ENCODE measurements at places on chromosomes 13 and 19.

DNA sequence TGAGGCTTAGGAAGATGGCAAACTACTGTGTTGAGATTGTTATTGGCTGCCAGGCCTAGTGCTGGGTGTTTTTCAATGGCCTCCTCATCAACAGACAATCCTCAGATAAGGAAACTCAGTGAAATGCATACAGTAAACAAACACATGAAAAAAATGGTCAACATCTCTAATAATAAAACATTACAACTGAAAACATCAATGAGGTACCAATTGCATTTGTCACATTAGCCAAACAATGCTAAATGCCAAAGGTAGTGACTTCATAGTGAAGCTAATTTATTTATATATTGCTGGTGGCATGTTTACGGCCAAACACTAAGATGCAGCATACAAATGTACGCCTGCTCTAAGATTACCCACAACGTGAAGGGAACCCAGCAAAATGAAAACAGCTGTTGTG, 224.0 kb upstream of the UBL3 start:
- DNase-seq, result no peak

- no peak for DNase-seq
Observed at GRCh38 chr19:34960940-34961679, 2.9 kb downstream of the ZNF792 start.

GRCh38 chr19:1985588-1986356, 29.7 kb downstream of the BTBD2 start:
- no peak for DNase-seq

DNA sequence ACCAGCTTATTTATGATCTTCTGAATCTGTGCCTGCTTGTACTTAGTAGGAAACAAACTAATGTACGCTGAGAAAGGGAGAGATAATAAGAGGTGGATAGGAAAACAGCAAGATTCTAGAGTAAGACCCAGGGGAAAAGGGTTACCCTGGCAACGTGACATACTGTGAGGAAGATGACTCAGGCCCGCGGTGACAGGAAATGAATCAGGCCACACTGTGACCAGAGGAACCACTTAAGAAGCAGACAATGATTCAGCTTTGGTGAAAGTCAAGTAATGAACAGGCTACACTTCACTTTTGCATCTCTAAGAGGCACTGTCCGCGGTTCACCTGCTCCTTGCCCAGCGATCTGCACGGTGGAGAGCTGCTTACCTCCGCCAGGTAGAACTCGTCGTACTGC, 158.2 kb downstream of the NALCN start:
- no peak for DNase-seq

GRCh38 chr19:13404236-13404635, 102.0 kb downstream of the CACNA1A start:
- DNase-seq, result no peak

- DNase-seq, result no peak
Observed at GRCh38 chr13:74006666-74007065, 127.5 kb downstream of the KLF12 start.

DNA sequence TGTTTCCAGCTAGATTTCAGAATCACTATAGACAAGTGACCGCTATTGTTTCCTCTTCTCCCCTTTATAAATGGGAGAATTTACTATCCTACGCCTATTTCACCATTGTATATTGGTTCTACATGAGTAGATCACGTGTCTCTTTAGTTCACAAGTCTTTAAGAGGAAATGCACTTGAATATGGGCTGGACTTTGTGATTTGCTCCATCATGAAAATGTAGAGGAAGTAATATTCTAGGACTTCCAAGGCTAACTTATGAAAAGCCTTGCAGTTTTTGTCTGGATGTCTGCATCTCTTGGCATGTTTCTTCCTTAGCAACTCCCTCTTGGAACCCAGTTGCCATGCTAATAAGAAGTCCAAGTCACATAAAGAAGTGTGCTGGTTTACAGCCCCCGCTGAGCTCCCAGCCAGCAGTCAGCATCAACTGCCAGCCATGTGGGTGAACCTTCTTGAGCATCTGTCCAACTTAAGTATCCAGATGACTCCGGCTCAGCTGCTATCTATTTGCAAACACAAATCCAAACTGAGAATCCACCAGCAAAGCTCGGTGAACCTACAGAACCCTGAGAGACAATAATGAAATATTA, 4.8 kb upstream of the FBXL3 start:
- DNase-seq, result no peak

- no peak for DNase-seq
Observed at GRCh38 chr19:15274477-15274876, 42.2 kb upstream of the EPHX3 start.

GRCh38 chr19:12064590-12065538, at the start of gene ZNF844:
ZNF844 (plus strand) TSS chr19:12064731; CDS start chr19:12064874, 143 bp downstream.
- peak; percentile 72 for DNase-seq

- DNase-seq, result no peak
Observed at GRCh38 chr13:27587095-27587746, 33.1 kb downstream of the LNX2 start.

- no peak for DNase-seq
Observed at GRCh38 chr13:31794452-31794851, 55.1 kb downstream of the RXFP2 start.
